ENCODE measurements at places on chromosomes 13 and 19.

DNA sequence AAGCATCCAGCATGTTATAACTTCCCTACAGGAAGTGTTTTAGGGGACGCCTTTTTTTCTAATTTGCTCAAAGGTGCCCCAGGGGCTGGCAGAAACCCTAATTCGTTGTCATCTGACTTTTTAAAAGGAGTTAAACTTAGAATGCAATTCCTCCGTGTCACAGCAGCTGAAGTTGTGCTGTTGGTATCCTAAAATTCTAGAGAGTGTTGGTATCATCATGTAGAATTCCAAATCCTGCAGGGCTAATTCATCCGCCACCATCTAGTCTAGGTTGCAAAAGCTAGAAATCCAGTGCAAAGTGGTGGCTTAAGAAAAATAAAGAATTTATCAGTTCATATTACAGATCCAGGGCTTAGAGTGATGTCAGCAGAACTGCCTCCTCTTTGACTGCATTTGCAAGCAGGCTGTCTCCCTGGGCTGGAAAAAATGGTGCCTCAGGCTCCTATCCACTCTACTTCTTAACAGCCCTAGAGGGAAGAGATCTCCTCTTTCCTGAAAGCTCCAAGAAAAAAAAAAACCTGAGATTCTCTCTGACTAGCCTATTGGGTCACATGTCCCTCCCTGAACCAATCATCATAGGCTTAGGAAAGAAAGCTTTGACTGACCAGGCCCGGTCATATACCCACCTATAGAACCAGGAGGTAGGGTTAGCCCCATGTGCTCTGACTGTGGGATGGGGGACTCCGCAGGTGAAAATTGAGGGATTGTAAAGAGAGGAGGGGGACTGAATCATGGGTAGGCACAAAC, 73.0 kb downstream of the MAP4K1 start:
- DNase-seq = no peak

GRCh38 chr13:50098693-50099092, 83.4 kb downstream of the KCNRG start:
- DNase-seq = no peak

GRCh38 chr13:76829572-76830327, 56.5 kb downstream of the KCTD12 start:
- DNase-seq = no peak

- no peak for DNase-seq
Measured at GRCh38 chr19:50477751-50478515, 1.3 kb upstream of the GARIN5A start.

- DNase-seq = no peak
Measured at GRCh38 chr19:55321466-55322137, 3.5 kb downstream of the TMEM150B start.

DNA sequence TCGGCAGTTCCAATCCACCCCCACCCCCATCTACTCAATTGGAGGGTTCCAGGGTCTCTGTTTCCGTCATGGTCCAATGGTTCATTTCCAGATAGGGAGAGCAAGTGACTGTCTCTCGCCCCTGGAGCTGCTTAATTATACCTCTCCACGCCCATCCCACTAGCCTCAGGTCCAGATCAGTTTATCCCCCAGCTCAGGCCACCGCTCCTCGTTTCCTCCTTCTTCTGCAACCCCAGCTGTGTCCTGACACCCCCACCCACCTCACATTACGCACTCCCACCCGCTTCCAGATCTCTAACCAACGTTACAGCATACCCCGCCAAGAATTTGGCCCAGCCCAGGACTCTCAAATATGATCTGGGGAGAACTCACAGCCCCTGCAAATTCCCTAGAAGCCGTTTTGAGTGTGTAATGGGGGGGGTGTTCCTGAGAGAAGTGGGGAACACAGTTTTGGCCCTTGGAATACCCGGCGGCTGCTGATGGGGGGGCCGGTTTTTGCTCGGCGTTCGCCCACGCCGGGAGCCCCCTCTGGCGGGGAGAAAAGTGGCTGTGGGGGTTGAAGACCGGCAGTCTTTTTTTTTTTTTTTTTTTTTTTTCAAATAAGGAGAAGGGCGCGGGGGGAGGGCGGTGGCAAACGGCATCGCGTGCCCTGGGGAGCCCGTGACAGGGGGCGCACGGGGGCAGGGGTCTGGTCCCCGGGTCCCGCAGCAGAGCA, 1.7 kb upstream of the PDE4A start:
- peak; percentile 45 for DNase-seq

DNA sequence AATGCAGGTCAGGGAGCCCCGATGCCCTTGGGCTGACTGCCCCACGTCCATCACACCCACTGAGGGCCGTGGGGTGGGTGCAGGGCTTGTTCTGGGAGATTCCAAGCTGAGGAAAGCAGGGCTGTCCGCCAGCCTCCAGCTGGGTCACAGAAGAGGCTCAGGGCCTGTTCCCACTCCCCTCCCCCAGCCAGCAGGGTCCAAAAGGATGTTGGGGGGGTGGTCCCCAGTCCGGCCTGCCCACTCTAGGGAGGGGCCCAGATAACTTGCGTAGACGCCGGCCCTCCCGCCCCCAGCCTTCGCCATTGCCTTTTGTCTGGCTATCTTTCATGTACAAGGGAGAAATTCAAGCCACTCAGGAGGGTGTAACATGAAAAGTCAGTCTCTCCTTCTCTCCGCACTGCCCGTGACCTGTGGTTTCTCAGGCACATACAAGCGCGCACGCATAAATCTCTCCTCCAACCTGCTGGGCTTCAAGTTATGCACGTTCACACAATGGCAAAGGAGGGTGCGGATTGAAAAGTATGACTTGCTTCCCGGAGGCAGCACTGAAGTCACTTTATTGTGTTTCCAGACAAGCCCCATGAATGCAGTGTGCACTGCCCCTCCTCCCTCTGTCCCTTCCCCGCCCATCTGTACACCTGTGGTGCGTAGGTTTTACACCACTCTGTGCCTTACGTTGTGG, 20.2 kb downstream of the CARM1 start:
- DNase-seq = no peak

- no peak for DNase-seq
Measured at GRCh38 chr19:28235606-28236125, 977.3 kb downstream of the UQCRFS1 start.

DNA sequence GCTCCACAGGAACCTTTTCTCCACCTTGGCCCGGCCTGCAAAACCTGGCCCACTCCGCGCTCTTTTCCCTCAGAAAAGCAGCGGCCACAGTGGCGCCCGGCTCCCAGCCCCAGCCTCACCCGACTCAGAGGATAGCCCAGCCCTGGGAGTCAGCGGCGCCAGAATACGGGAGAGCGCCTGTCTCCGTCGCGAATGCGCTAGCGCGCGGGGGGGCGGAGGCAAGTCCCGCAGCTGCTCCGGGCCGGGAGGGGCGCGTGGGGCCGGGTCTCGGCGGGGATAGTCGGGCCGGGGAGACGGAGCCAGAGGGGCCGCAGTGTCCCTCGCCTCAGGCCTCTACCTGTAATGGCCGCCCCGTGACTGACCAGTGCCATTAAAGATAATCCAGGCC, at the start of gene ZFP30:
Gene ZFP30, minus strand, starts transcription at position 165 of the 388 bp plus-strand sequence. CDS start 7,643 bp downstream, outside the sequence.
- peak; percentile 96 for DNase-seq

DNA sequence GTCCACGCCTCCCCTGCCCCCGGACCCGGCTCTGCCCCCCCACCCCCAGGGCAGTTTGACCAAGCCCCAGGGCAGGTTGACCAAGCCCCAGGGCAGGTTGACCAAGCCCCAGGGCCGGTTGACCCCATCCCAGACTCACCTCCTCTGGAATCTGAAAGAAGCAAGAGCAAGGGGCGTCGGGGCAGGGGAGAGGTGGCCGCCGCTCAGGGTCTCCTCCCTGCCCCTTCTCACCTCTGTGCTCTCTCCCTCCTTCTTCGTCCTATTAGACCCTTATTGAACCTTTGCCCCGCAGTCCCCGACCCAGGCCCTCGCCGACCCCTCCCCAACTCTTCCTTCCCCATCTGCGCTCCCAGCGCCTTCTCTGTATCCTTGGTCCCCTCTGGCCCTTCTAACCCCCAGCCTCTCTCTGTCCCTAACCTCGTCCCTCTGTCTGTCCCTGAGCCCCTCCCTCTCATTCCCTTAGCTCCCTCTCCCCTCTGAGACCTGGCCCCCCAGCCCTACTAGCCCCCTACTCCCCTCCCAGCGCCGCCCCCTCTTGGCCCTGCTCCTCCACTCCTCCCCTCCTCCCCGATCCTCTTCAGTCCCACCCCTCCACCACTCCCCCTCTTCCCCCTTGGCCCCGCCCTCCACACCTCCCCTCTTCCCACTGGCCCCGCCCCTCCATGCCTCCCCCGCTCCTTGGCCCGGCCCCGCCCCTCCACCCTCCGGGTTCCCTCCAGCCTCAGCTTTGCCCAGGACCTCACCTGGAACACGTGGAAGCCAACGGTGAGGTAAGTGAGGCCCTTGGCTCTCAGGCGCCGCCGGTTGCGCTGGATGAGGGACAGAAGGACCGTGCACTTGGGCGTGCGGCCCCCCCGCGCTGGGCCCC, 7.6 kb downstream of the CAPN12 start:
- DNase-seq = peak; percentile 97

DNA sequence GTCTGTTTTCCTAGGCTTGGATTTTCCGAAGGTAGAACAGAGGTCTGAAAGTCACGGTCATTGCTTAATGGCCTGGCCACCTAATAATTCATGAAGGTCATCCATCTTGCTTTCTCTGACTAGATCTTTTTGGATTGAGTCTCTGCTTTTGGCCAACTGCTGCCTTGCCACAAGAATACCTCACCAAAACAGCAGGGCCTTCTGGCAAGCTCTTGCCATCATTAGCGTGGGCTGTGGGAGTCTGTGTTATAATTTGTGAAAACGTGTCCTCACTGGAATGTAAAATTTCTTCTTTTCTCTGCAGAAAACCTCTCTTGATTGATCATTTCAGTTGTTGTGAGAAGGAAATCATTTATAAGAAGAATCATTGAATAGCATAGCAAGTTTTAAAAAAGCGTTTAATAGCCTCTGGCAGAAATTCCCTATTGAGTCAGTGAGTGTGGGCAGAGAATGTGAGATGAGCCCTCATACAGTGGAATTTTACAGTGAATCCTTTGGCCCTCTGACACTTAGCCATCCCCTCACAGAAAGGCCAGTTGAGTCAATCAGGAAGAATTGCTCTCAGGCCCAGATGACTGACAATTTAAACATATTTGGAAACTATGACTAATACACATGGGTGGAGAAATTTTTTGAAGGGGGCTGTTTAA, 43.2 kb upstream of the ERICH6B start:
- DNase-seq = no peak

DNA sequence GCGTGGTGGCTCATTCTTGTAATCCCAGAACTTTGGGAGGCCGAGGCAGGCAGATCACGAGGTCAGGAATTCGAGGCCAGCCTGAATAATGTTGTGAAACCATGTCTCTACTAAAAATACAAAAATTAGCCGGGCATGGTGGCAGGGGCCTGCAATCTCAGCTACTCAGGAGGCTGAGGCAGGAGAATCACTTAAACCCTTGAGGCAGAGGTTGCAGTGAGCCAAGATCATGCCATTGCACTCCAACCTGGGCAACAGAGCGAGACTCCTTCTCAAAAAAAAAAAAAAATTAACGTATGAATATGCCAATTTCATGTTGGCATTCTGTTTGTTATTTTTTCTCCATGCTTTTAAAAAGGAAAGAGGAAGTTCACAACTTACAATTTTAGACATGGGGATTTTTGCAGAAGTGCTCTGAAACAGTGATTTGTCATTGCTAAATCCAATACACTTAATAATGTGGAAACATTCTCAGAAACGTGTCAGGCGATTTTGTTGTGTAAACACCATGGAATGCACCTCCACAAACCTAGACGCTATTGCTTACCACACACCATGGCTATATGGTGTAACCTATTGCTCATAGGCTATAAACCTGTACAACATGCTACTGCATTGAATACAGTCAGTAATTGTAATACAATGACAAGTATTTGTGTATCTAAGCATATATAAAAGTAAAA, 115.9 kb upstream of the PCDH20 start:
- DNase-seq = no peak

- DNase-seq = peak; percentile 14
Measured at GRCh38 chr13:107289540-107289939, 721.6 kb upstream of the ARGLU1 start.

- no peak for DNase-seq
Measured at GRCh38 chr19:15672580-15673175, at the start of gene CYP4F12. TSS of gene CYP4F12 (plus strand) at chr19:15673087. CDS start at chr19:15673530, 443 bp downstream.

DNA sequence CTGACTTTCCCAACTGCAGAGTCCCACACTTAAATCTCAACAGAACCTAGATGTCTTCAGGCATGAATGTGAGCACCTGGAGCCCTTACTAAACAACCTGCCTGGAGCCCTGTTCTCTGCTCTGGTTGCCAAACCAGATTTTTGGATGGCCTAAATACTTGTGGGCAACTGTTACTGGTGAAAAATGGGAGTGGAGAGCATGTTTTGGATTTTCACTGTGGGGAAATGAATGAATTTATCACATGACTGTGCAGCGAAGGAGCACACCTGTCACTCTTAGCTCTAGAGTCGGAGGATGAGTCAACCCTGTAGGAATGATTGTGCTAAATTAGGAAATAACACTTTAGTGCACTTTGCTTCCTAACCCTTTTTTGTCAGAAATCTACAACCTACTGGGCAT, 30.3 kb downstream of the SHISA2 start:
- DNase-seq = peak; percentile 62

DNA sequence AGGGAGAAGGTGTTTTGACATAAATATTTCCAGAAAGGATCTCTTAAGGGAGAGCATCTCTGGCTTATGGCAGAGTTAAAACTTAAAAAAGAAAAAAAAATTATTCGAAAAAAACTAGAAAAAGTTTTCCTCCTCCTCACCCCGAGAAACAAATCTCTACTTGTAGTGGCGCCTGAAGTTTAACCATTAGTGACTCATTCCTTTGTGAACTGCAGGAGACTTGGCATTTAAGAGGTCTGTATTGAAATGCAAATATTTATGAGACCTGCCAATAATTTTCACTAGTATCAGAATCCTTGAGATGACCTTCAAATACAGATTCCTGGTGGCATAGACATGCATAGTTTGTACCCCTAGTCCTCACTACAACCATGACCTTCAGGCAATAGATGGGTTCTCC, 64.9 kb upstream of the MED4 start:
- peak; percentile 9 for DNase-seq

All from DMS53 (cell line).